Calu3 (cell line): ENCODE measurements at places on chromosomes 3 and 15.

- no peak for DNase-seq
- H3K4me1 ChIP-seq, result peaks cover 11% of the 10 kb centered on the region
Observed at GRCh38 chr15:38065721-38066345, 131.4 kb downstream of the TMCO5A start.

DNA sequence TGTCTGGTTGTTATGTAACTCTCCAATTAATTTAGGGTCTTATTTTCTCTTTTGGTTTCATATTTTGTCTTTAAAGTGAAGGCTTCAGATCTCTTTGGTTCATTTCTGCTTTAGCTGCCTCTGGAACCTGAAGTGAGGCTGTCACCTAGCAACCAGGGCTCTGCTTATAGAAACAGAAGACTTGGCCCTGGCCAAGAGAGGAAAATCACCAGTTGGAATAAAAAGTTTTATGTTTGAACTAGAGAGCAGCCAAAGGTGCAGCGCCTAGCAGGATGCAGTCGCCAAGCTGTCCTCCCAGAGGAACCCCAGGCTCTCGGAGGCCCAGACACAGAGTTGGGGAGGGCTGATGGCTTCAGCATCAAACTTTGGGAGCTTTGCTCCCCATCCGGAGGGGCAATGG lies 41.1 kb downstream of the LYZL4 start:
- H3K36me3 ChIP-seq, result no peaks in the 10 kb centered on the region
- H3K27me3 ChIP-seq, result peaks cover 56% of the 10 kb centered on the region
- no peaks in the 10 kb centered on the region for H3K4me1 ChIP-seq
- no peak for DNase-seq
- H3K27ac ChIP-seq, result no peak overlapping the region
- no peak overlapping the region for H3K4me3 ChIP-seq

DNA sequence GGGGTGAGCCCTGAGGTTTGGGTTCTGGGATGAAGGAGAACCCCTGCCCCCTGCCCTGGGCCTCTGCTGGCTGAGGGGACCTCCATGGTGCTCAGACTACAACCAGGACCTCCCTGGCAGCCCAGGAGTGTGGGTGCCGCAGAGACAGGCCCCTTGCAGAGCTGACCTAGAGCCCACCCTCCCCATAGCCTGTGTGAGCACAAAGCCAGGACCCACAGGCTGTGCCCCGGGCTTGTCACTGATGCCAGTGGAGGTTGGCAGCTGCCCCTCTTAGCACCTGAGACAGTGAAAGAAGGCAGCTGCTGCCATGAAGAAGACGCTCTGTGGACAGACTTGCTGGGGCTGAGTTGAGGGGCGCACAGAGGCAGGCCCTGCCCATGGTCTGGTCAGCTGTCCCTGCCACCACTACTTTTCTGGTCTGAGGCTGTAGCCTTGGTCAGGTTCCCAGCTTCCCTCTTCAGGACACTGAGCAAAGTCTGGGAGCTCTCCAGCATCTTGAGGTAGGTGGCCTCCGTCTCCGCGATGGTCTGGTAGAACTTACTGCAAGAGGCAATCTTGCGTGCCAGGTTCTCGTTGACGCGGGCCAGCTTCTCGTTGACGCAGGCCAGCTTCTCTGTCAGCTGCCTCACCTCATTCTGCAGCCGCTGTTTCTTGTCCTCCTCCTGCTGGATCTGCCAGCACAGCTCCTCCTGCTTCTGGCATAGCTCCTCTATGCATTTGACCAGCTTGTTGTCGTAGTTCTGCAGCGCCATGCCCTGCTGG lies 23.0 kb downstream of the USP4 start:
- H3K27ac ChIP-seq, result no peak overlapping the region
- H3K4me1 ChIP-seq, result no peaks in the 10 kb centered on the region
- H3K27me3 ChIP-seq, result no peaks in the 10 kb centered on the region
- H3K36me3 ChIP-seq, result peaks cover 15% of the 10 kb centered on the region
- DNase-seq, result no peak

DNA sequence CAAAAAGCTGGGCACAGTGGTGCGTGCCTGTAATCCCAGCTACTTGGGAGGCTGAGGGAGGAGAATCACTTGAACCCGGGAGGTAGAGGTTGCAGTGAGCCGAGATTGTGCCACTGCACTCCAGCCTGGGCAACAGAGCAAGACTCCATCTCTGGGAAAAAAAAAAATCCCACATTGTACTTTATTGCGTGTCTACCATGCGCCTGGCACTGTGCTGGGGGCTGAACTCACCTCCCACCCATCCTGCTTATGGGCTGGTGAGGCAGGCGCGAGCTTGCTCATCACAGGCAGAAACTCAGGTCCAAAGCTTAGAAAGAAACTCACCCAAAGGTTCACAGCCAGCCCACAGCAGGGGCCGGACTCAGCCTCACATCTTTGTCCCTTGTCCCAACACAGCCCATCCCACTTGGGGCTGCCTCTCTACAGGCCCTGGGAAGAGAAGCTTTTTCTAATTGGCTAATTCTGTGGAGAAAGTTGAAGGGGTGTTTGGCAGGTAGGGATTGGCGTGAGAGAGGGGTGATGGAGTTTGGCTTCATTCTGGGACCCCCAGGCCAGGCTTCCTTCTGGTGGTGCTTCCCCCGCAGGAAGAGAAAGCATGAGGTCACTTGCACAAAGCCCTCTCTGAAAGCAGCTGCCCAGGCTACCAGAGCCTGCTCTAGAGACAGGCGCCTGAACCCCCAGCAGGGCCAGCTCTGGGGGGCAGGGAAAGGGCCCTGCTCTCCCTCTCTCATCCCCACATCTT lies 122.6 kb upstream of the SMAD3 start:
- no peak for DNase-seq
- H3K36me3 ChIP-seq, result no peaks in the 10 kb centered on the region
- H3K4me3 ChIP-seq, result no peak overlapping the region
- peaks cover 33% of the 10 kb centered on the region for H3K4me1 ChIP-seq

- no peak overlapping the region for H3K4me3 ChIP-seq
- H3K27ac ChIP-seq, result no peak overlapping the region
Observed at GRCh38 chr3:54046641-54047214, 75.6 kb upstream of the CACNA2D3 start.

- no peaks in the 10 kb centered on the region for H3K27me3 ChIP-seq
- H3K4me3 ChIP-seq, result no peak overlapping the region
- peaks cover 48% of the 10 kb centered on the region for H3K4me1 ChIP-seq
- DNase-seq, result no peak
- H3K36me3 ChIP-seq, result no peaks in the 10 kb centered on the region
Observed at GRCh38 chr3:127802606-127803005, 19.7 kb downstream of the MGLL start.

GRCh38 chr3:196948442-196949284 lies 6.3 kb upstream of the NCBP2 start:
- no peak for DNase-seq
- no peaks in the 10 kb centered on the region for H3K4me1 ChIP-seq
- H3K36me3 ChIP-seq, result peaks cover 29% of the 10 kb centered on the region
- no peak overlapping the region for H3K27ac ChIP-seq
- H3K27me3 ChIP-seq, result no peaks in the 10 kb centered on the region

GRCh38 chr3:192062186-192062585 lies 601.2 kb downstream of the PYDC2 start:
- H3K36me3 ChIP-seq, result no peaks in the 10 kb centered on the region
- H3K27ac ChIP-seq, result no peak overlapping the region
- H3K27me3 ChIP-seq, result no peaks in the 10 kb centered on the region
